ENCODE measurements at places on chromosomes 5 and 9.

GRCh38 chr9:112384690-112385089, 4.8 kb downstream of the HSDL2 start:
- DNase-seq: no peak

GRCh38 chr5:139682016-139682975, 34.1 kb downstream of the CXXC5 start:
- DNase-seq: no peak

- DNase-seq: no peak
These were observed 236.6 kb upstream of the ACTBL2 start for GRCh38 chr5:57719216-57719615.

- no peak for DNase-seq
These were observed 67.1 kb downstream of the ADAMTS2 start for GRCh38 chr5:179278119-179278518.

DNA sequence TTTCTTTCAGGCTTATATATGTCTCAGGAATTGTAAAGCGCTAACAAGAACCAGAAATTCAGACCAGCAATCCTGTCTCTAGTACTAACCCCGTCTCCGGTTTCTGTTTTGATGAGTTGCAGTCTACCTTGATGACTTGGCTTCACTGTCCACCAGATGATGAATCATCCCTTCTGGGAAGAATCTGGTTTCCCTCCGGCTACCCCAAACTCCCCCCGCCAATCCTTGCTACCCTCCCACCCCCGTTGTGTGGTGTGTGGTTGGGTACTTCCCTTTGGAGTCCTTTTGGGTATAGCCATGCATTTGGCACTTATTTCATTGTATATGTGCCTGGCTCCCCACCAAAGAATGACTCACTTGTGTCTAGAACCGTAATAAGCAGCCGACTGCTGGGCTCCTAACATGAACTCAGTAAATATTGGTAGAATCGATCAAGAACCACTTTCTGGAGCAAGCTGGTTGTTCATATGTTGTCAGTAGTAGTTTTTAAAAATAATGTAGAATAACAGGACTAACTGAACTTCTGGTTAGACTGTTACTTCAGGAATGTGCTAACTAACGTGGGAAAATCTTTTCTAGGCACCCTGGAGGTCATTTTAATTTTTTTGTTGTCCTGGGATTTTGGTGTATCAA, 8.3 kb upstream of the TGFBI start:
- peak; percentile 93 for DNase-seq

DNA sequence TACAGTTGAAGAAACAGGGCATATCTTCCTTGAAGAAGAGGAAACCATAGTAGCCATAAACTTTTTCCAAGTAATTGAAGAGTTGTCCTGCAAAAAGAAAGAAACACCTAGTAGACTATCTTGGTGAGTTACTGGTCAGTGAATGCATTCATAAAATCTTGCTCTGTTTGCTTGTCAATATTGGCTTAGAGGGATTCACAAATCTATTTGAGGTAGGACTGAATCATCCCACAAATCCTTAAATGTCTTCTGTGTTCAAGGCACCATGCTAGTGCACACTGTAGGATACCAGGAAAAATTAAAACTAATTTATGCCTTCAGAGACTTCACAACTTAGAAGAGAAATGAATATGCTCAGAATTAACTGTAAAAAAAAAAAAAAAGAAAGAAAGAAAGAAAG, 57.6 kb downstream of the GRAMD2B start:
- DNase-seq: no peak

- no peak for DNase-seq
These were observed 176.7 kb upstream of the PPP2R2B start for GRCh38 chr5:147055089-147055826.

- peak; percentile 3 for DNase-seq
These were observed 121.2 kb downstream of the CEMIP2 start for GRCh38 chr9:71647094-71647591.

DNA sequence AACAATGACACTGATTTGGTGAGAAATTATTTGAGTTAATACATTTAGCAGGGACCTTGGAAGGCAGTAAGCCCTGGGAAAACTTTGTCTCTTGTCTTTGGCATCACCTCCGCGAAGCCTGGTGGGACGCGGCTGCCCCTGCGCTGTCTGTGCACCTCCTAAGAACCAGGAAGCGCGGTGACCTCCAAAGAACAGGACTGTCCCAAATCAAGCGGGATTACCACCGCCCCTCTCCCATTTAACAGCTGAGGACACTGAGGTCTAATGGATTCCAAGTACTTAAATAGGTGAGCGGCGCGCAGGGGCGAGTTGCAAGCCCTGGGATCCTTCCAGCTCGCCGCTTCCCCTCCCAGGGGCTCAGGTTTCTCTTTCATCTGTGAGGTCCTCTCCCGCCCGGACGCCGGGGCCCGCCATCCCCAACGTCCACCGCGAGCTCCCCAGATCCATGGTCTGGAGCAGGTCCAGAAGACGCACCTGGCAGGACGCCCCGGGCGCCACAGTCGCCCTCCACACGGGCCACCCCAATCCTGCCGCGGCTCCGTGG, 432 bp downstream of the STARD4 start:
- no peak for DNase-seq

DNA sequence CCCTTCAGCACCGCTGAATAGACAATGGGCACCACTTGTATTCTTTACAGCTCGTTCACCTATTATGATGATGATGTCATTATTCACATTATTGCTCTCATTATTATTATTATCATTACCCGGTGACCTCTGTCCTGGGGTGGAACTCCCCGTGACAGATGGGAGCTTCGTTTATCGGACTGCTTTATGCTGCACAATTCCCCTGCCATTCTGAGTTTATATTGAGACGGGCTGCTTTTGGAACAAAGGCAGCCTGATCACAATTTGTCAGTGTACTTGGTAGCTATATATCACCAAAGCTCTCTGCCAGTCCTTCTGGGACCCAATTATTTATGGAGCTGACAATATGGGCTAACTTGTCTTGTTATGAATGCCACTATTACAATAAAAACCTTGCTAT, 1145.6 kb upstream of the WWC1 start:
- no peak for DNase-seq

GRCh38 chr9:105439428-105439827, 8.4 kb upstream of the FSD1L start:
- DNase-seq: no peak

DNA sequence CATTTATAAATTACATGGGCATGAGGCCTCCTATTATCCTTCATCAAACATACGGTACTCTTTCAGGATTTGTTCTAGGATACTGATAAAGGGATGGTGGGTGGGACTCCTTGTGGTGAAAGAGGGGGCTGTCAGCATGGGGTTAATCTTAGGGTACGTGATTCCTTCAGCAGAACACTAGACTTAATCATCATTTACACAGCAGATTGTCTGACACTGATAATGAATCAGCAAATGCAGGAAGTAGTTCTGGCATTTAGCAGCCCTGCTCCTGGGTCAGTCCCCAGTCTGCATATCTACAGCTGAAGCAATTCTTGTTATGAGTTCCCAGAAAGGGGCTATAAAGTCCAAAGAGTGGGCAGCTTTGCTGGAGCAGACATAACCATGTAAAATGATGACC, 384.6 kb downstream of the SPOCK1 start:
- no peak for DNase-seq

GRCh38 chr9:128969491-128969890, 22.0 kb downstream of the NUP188 start:
- DNase-seq: no peak

DNA sequence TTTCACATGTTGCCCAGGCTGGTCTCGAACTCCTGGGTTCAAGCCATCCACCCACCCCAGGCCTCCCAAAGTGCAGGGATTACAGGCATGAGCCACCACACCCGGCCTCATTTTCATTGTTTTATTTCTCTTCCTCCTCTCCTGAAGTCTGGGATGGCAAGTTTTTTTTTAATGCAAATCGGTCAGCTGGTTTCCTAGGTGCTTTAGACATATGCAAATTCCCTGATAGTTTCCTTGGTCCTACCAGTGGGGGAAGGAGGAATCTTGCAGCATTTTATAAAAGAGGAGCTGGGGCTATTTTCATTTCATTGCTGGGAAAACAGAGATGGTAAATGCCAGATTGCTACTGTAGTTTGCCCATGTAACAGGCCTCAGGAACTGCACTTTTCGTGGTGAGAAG, 179.4 kb downstream of the ACTL7B start:
- DNase-seq: no peak

DNA sequence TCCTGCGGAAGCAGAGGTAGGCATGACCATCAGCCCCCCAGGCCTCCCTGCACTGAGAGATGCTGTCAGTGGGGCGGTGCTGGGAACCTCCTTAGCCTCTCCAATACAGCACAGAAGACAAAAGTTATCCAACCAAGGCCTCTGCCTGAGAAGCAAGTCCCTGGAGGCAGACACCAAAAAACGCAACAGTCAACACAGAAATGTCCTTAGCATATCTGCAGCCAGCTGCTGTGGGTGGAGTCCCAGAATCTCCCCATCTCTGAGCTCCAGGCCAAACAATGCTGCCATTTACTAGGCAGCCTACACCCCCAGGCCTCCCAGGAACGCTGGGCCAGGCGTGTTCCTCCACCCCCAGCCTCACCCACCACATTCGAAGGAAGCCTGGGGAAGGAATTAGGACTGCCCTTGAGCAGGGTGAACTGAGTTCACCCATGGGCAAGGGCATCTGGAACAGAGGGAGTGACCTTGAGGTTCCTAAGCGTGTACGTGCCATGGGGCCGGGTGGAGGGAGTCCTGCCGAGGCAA, 43.7 kb downstream of the STK10 start:
- DNase-seq: no peak

DNA sequence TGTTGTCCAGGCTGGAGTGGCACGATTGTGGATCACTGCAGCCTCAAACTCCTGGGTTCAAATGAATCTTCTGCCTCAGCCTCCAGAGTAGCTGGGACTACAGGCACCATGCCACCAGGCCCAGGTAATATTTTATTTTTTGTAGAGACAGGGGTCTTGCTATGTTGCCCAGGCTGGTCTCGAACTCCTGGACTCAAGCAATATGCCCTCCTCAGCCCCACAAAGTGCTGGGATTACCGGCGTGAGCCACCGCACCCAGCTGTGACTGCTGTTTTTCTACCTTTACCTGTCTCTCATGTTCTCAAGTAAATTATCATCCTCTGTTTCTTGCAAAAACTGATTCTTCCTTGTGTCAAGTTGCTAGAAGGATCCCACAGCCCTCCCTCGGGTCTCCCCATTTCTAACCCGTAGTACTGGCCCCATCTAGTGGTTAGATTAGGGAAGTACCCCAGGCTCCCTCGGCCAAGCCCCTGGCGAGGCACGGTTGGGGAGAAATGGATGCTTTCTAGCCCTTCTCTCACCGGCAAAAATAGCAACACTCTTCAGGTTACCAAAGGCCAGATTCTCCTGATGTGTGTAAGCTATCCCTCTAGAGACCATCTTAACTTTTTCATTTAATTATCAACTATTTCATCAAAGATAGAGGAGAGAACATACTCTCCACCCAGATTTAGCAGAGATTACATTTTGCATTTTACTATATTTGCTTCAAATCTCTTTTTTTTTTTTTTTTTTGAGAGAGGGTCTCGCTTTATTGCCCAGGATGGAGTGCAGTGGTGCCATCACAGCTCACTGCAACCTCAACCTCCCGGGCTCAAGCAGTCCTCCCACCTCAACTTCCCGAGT, 19.2 kb upstream of the TOR1B start:
- peak; percentile 55 for DNase-seq

DNA sequence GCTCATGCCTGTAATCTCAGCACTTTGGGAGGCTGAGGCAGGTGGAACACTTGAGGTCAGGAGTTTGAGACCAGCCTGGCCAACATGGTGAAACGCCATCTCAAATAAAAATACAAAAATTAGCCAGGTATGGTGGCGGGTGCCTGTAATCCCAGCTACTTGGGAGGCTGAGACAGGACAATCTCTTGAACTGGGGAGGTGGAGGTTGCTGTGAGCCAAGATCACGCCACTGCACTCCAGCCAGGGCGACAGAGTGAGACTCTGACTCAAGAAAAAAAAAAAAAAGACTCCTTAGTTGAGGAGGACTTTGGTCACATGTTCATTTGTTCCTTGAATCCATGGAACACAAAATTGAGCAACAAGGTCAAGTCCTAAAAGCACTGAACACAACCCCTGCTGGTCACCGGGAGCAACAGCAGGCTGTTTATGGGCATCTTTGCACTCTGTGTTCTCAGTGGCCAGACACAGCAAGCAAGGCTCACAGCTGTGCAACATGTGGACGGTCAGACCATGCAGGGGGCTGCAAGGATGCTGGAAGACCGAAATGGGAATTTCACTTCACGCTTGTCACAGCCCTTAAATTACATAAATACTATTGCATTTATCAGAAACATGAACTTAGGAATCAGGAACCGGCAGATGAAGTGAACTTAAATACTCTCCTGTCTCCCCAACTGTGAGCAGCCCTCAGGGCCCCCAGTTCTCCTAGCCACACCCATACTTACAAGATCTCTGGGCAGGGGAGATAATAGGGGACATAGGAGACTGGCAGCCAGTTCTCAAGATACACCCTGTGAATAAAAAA, 2.8 kb downstream of the GBGT1 start:
- peak; percentile 14 for DNase-seq

GRCh38 chr9:35350827-35351549, 138.9 kb upstream of the RUSC2 start:
- no peak for DNase-seq

DNA sequence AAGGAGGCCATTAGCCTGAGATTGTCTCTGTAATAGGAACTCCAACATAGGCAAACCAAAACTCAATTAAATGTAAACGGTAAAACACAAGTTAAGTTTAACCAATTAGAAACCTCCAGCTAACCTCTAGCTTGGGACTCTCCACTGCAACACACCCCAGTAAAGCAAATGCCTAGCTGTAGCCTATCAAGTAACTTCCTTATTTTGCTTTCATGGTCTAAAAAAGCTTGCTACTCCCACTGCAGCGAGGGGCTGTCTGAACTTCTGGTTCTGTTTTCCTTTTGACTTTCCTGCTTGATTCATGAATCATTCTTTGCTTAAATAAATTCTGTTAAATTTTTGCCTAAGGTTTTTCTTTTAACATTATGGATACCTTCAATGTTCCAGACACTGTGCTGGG, 24.4 kb upstream of the C5orf46 start:
- no peak for DNase-seq

GRCh38 chr5:14131855-14132503, 11.2 kb upstream of the TRIO start:
- DNase-seq: no peak

DNA sequence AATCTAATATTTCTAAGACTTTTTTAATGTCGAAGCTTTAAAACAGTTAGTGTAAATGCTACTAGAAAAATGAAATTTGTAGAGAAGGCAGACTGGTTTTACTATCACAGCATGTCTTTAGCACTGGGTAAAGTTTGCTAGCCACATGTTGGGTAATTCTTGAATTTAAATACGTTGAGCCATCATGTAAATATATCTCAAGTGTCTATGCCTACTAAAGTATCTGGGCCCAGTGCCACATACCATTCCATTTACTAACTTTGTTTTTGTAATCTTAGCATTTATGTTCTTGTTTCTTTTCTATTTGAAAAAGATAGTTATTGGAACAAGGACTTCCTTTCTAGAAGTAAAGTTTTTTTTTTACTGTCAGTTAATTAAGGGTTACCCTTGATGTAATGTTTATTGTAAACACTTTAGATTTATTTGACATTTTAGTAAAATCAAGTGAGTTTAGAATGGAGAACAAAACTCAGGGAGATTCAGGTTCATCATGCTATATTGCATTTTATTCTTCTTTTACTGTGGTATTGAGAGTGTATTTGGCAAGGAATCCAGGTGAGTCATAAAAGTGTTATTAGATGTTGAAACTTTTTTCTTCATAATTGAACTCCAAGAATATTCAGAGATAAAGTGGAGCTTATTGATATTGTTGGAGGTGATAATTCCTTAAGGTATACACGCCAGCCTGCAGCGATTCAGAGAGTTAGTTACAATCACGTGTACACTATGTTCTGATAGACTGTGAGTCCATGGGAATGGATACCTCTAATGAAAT, 182.4 kb downstream of the CCDC171 start:
- DNase-seq: peak; percentile 64
